ENCODE measurements at places on chromosomes 7 and 10.

DNA sequence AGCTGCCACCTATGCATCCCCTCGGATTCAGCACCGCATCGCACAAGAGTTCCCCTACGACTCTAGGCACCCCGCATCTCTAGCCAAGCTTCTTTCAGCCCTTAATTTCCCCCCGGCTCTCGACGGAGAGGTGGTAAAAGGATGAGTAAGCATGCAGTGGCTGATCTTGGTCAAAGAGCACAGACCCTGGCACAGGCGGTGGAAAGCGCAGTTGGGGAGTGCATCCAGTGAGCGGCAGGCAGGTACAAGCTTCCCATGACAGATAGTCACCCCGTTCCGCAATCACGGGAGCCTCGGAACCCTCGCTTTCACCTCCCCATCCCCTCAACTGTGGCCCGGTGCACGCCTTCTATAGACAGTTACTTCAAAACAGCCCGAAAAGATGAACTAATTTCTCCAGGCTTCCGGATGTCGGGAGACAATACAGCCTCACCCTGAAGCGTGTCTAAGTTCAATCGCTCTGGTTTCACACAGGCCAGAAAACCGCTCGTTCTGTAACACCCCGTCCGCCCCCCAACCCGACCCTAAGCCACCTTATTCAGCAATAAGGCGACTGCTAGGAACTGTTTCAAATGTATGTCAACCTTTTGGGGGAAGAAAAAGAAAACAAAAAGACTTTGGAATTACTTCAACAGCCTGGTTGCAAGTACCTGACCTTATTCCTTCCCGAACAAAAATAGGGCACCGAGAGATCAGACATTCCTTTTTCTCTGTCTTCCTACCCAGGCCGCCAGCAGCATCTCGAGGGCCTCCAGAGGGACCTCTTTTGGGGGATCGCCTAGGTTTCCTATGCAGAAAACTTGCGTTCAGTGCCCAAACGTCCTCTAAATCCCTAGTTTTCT is 1.4 kb downstream of the RHEB start:
- no peaks in the 10 kb centered on the region for H3K27me3 ChIP-seq
- H3K27ac ChIP-seq, result peak overlapping the region; percentile 96
- H3K36me3 ChIP-seq, result no peaks in the 10 kb centered on the region
- H3K4me1 ChIP-seq, result no peaks in the 10 kb centered on the region

DNA sequence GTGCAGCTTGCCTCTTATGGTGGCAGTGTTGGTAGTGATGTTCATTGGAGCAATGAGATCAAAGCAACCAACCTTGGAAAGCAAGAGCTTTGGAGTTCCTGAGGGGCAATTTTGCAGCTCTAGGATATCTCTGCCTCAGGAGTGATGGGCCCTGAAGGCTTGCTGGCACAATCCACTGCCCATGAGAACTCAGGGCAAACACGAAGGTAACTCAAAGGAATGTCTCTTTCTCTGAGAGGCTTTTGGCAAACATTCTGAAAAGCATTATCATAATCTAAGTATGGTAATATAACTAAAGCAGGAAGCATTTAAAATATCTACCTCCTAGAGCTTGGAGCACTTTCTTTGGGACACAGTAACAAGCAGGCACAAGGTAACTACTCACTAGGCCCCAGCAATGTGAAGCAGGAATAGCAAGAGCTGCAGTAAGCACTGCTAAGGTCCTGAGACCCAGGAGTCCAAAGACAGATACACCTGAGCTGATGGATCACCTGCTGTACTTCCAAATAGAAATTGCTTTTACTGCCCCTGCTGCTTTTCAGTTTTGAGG is 103.1 kb downstream of the NRF1 start:
- no peaks in the 10 kb centered on the region for H3K4me1 ChIP-seq
- H3K27ac ChIP-seq, result no peak overlapping the region
- H3K27me3 ChIP-seq, result no peaks in the 10 kb centered on the region
- DNase-seq, result no peak
- no peak overlapping the region for H3K4me3 ChIP-seq

DNA sequence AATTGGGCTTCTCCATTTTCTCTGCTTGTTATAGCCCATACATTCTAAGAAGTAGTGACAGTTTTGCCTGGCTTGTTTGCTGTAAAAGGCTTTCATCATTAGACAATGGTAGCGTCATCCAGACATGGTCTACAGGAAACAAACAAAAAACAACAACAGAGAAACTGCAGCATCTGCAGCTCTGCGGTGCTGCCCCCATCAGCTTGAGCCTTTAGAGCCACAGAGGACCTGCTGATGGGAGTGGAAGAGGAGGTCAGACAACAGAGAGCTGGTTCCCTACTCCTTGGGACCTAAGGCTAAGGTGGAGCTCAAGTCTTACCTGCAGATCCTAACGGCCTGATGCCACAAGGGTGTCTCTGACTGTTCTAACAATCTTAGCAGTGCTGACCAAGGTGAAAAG is 3.1 kb downstream of the INA start:
- no peak for DNase-seq
- H3K36me3 ChIP-seq, result no peaks in the 10 kb centered on the region
- no peaks in the 10 kb centered on the region for H3K4me1 ChIP-seq
- H3K27me3 ChIP-seq, result peaks cover 14% of the 10 kb centered on the region
- no peak overlapping the region for H3K27ac ChIP-seq

DNA sequence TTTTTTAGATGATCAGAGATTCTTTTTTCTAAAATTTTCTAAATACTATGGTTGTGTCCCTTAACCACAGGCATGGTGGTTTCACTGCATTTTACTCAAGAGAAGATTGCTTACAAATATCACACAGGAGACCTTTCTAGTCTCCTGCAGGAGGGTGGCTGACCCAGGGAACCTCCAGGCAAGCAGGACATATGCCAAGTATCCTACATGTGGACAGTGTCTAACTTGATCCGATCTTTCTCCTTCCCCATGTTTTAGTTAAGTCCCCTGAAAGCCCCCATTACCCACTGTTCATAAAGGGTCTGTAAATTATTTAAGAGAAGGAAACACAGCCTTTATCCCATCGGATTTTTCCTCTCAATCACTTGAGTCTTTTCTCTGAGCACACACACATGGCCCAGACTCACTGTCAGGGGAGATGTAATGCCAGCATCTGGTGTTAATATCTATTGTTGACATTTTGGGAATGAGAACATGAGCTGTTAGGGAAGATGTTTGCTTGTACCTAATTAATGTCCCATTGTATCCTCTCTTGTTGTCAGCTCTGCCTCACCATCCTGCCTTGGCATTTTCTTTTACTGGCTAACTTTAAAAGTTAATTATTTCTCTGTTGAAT is 755.2 kb downstream of the AUTS2 start:
- no peaks in the 10 kb centered on the region for H3K27me3 ChIP-seq
- no peaks in the 10 kb centered on the region for H3K36me3 ChIP-seq
- H3K27ac ChIP-seq, result no peak overlapping the region
- DNase-seq, result no peak

DNA sequence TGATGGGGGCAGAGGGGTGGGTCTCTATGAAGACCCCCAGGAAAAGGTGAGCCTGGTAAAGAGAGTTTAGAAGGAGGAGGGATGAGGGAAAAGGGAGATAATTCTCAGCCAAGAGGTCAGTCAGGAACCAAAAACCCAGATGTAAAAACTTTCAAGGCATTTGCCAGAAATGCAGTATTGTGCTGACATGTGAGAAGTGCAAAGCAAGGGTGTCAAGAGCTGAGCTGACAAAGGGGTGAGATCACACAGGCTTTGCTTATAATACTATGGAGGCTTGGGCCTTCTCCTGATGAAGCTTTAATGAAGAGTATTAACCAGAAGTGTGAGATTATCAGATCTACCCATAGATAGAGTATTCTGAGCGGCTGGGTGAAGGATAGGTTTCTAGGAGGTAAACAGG is 22.3 kb upstream of the IFRD1 start:
- no peak overlapping the region for H3K27ac ChIP-seq
- H3K4me3 ChIP-seq, result no peak overlapping the region
- no peaks in the 10 kb centered on the region for H3K27me3 ChIP-seq
- no peaks in the 10 kb centered on the region for H3K36me3 ChIP-seq
- no peak for DNase-seq

GRCh38 chr10:12013926-12014325 is 28.7 kb downstream of the UPF2 start:
- DNase-seq, result no peak
- H3K27me3 ChIP-seq, result no peaks in the 10 kb centered on the region
- H3K27ac ChIP-seq, result no peak overlapping the region
- no peaks in the 10 kb centered on the region for H3K36me3 ChIP-seq
- no peaks in the 10 kb centered on the region for H3K4me1 ChIP-seq

DNA sequence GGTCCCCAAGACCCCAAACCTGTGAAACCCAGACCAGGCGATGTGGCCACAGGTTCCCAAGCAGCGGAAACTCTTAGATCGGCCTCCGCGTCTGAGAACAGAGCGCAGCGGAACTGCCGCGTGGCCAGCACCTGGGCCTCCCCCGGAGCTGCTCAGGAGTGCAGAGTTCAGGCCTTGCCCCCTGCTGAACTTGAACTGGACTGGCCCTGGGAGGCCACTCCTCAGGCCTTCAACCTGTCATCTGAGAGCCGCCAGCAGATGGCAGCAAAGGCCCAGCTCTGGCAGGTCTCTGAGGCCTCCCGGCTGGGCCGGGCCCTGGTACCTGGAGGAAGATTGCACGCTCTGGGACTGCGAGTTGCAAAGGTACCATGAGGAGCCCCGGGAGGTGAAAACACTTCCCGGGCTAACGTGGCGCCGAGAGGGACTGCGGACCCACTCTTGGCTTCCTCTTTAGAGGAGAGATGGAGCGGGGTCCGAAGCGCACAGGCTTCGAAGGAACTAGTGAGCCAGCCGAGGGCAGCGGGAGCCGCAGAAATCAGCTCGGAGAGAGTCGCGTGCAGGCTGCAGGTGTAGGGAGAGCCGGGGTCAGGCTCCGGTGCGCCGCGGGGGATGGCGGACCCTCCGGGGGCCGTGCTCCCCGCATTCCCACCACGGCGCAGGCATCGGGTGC is 89.2 kb downstream of the PAXIP1 start:
- H3K4me3 ChIP-seq, result peak overlapping the region; percentile 15
- no peaks in the 10 kb centered on the region for H3K27me3 ChIP-seq
- no peaks in the 10 kb centered on the region for H3K36me3 ChIP-seq
- peak; percentile 84 for DNase-seq

GRCh38 chr7:33392148-33392547 is 262.8 kb downstream of the BBS9 start:
- no peaks in the 10 kb centered on the region for H3K4me1 ChIP-seq
- no peaks in the 10 kb centered on the region for H3K27me3 ChIP-seq
- H3K27ac ChIP-seq, result no peak overlapping the region
- no peak for DNase-seq
- H3K36me3 ChIP-seq, result no peaks in the 10 kb centered on the region
- no peak overlapping the region for H3K4me3 ChIP-seq

DNA sequence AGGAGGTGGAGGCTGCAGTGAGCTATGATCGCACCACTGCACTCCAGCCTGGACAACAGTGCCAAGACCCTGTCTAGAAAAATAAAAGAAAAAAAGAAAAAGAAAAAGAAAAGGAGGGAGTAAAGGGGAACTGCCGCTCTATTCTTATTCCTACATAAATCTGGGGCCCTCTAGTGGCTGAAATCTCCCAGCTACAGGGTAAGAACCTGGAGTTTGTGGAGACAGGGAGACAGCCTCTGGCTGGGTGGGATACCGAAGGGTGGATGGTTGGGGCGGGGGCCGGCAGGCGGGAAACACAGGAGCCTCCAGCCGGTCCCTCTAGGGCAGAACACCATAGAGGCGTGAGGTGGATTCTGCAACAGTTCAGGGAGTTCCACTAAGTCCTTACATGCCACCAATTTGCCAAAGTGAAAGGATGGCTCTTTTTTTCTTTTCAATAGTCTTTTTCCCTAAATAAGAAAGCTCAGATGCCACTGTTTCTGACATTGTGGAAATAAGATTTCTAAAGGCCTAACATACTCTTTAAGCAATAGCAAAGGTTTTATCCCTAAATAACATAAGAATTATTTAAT is 117.3 kb downstream of the SVIL start:
- H3K27ac ChIP-seq, result peak overlapping the region; percentile 2
- H3K36me3 ChIP-seq, result no peaks in the 10 kb centered on the region
- H3K27me3 ChIP-seq, result no peaks in the 10 kb centered on the region
- DNase-seq, result no peak

- no peaks in the 10 kb centered on the region for H3K36me3 ChIP-seq
- peaks cover 3% of the 10 kb centered on the region for H3K4me1 ChIP-seq
- no peaks in the 10 kb centered on the region for H3K27me3 ChIP-seq
- no peak for DNase-seq
Measured at GRCh38 chr10:77308084-77308732, 329.4 kb downstream of the KCNMA1 start.

GRCh38 chr10:67697724-67698131 is 1.7 kb upstream of the CTNNA3 start:
- DNase-seq, result no peak
- no peaks in the 10 kb centered on the region for H3K4me1 ChIP-seq
- H3K27ac ChIP-seq, result no peak overlapping the region
- H3K27me3 ChIP-seq, result no peaks in the 10 kb centered on the region

- H3K27me3 ChIP-seq, result no peaks in the 10 kb centered on the region
- no peaks in the 10 kb centered on the region for H3K4me1 ChIP-seq
- no peak overlapping the region for H3K27ac ChIP-seq
- no peak for DNase-seq
Measured at GRCh38 chr7:87336136-87336535, 9.3 kb upstream of the CROT start.

GRCh38 chr7:150358988-150359621 is 9.5 kb upstream of the REPIN1 start:
- no peak overlapping the region for H3K4me3 ChIP-seq
- DNase-seq, result no peak

GRCh38 chr7:39691821-39692220 is 68.4 kb downstream of the RALA start:
- no peak overlapping the region for H3K4me3 ChIP-seq
- DNase-seq, result no peak
- H3K4me1 ChIP-seq, result no peaks in the 10 kb centered on the region

DNA sequence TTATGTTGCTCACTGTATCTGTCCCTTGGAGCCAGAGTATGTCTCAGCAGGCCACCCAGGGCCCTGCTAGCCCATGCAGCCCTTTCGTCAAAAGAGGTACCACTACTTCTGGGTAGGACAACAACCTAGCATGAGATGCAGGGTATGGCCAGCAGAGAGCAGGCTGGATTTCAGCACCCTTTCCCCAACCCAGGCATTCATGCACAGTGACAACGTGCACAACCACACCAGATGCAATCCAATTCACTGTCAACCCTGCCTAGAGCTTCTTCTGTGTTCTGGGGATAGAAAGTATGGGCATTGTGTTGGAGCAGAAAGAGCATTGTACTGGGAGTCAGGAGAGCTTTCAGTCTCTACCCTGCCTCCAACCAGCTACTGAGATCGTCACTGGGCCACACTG is 37.9 kb downstream of the JAZF1 start:
- H3K27me3 ChIP-seq, result no peaks in the 10 kb centered on the region
- H3K4me3 ChIP-seq, result no peak overlapping the region
- DNase-seq, result no peak
- no peak overlapping the region for H3K27ac ChIP-seq

DNA sequence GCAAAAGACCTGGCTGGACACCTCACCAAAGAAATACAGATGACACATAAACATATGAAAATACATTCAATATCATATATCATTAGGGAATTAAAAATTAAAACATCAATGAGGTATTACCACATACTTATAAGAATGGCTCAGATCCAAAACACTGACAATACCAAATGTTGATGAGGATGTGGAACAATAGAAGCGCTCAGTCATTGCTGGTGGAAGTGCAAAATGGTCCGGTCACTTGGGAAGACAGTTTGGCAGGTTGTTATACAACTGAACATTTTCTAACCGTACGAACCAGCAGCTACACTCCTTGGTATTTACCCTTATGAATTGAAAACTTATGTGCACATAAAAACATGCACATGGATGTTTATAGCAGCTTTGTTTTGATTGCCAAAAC is 38.5 kb downstream of the ZMYND11 start:
- H3K27ac ChIP-seq, result no peak overlapping the region
- no peaks in the 10 kb centered on the region for H3K27me3 ChIP-seq
- H3K4me3 ChIP-seq, result no peak overlapping the region
- H3K4me1 ChIP-seq, result no peaks in the 10 kb centered on the region
- no peaks in the 10 kb centered on the region for H3K36me3 ChIP-seq

Data from uterus (tissue), 4 donors.